ENCODE measurements at places on chromosomes 3 and 15.

DNA sequence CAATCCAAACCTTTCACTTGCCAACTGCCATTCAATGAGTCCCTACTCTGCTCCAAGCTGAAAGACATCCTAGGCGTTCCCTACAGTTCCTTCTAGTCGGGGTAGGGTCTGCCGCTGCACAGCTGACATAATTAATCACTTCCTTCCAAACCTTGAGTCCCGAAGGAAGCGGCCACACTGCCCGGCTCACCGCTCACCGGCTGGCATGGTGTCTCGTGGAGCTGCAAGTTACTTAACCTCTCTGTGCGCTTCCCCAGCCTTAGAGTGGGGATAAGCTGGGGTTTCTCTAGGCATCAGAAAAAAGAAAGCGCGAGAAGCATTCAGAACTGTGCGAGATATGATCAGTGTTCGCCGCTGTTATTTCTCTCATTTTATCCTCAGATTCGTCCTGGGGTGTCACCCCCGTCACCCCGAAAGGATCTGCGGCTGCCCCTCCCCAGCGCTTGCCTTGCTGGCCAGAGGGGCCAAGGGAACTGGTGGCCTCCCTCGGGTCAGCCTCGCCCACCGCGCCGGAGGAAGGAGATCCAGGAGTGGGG is 748 bp downstream of the MRPS25 start:
- DNase-seq: no peak

DNA sequence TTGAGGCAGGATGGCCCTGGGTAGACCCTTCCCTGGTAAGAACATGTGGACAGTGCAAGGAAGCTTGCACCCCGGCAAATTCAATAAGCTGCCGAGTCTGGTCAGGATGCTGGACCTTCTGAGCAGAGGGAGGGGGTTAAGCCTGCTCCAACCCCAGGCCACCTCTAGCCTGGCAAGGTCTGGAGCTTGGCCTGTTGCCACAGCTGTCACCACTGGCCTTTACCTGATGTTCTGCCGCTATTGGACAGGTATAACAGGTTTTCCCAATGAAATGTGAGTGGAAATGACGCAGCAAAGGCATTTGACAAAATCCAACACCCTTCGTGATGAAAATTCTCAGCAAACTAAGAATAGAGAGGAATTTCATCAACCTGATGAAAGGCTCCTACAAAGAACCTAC is 699 bp upstream of the MESP1 start:
- DNase-seq: no peak

GRCh38 chr3:151379083-151379734 is 5.3 kb downstream of the P2RY12 start:
- no peak for DNase-seq

DNA sequence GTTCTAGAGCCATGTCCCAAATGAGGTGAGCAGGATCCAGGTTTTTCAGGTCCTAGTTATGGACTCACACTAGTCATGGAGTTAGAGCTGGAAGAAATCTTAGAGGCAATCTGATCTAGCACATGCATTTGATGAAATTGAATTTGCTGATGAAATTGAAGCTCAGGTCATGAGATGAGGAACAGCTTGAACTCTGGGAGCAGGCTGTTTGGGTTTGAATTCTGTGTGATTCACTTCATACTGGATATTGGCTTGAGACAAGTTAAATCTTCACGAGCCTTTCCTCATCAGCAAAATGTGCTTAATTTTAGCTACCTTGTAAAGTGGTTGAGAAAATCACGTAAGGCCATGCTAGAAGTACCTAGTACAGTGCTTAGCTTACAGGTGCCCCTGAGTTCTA is 33.5 kb upstream of the PARL start:
- no peak for DNase-seq

DNA sequence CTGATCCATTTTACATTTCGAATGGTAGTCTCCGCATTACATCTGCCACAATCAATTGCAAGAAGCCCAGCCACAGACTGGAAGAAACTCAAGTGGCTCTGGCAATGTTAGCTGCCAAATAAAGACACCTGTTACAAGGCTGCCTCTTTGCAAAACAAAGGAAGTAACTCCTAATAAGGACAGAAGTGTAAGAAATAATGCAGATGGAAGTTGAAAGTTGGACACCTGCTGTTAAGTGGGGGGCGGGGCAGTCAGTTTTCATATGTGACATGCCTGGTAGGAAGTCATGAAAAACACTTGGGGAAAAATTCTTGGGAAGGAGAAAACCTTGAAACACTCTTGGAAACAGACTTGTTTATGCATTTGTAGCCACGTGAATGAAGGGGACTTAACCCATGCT is 54.1 kb upstream of the ATP2C1 start:
- no peak for DNase-seq

DNA sequence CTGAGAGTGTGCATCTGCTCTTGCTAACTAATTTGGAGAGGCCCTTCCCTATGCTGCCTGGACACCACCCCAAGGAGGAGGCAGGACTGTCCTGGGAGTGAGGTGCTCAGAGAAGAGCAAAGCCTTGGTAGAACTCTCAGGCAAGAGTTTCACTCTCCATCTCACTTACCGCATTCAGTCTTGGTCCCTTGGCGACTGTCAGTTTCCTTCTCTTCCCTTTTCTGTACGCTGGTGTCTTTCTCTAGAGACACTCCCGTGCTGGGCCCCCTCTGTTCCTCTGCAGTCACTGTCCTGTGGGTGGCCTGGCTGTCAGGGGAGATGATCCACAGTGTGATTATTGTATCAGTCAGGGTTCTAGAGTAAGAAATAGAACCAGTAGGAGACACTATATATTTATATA is 44.0 kb downstream of the IDH2 start:
- no peak for DNase-seq

DNA sequence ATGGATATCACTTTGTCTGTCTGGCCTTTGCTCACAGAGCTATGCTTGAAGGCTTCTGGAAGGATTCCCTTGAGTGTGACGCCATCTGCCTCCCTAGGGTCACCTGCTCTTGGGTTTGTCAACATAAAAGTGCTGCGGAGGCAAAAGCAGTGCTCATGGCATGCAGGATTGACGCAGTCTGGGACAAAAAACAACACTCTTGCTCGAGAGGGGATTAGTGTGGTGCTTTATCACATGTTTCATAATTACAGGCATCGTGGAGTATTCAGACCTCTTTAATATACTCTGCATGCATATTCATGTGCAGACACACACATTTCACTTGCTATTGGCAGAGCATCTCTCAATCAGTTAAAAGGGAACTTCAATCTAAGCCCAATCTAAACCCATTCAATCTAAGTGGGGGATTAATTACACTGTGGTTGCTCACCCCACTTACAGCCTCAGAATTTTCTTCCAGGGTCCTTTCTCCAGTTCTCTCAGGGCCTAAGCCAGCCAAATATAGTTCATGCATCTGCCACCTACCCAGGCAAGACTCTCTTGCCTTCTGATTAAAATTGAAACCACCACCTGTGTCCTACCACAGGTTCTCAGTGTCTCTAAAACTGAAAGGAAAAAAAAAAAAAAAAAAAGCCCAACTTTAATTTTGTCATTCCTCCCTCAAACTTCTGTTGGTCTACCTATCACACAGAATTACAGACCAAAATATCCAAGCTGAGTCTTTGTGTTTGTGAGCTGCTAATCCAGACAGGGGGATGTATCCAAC is 75.6 kb downstream of the BFSP2 start:
- no peak for DNase-seq

- no peak for DNase-seq
Observed at GRCh38 chr3:66150977-66151376, 69.8 kb upstream of the SLC25A26 start.

DNA sequence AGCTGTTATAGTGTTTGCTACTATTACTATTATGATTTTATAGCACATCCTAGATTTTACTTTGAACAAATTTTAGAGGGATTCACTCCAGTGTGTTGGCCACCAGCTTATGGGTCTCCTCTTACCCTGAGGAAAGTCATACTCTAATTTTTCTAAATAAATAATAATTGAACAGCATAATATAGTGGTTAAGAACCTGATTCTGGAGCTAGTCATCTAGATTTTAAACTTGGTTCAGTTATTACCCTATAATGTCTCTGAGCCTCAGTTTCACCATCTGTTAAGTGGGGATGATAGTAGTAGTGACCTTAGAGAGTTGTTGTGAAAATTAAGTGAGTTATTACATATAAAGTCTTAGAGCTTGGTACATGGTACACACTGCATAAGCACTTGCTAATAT is 30.7 kb upstream of the TOPAZ1 start:
- no peak for DNase-seq

DNA sequence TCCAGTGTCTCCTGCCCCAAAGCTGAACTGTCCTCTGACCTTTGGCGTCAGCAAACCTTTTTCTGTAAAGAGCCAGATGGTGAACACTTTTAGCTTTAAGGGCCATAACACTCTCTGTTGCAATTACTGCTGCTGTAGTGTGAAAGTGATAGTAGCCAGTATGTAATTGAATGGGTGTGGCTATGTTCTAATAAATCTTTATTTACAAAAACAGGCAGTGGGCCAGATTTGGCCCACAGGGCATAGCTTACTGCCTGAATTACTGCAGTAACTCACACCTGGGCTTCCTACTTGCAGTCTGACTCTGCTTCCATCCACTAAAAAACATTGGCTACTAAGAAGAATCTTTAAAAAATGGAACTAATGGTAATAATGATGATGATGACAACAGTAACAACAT is 68.0 kb upstream of the SLC6A11 start:
- DNase-seq: no peak

GRCh38 chr3:37025561-37026335 is 32.4 kb downstream of the MLH1 start:
- no peak for DNase-seq

DNA sequence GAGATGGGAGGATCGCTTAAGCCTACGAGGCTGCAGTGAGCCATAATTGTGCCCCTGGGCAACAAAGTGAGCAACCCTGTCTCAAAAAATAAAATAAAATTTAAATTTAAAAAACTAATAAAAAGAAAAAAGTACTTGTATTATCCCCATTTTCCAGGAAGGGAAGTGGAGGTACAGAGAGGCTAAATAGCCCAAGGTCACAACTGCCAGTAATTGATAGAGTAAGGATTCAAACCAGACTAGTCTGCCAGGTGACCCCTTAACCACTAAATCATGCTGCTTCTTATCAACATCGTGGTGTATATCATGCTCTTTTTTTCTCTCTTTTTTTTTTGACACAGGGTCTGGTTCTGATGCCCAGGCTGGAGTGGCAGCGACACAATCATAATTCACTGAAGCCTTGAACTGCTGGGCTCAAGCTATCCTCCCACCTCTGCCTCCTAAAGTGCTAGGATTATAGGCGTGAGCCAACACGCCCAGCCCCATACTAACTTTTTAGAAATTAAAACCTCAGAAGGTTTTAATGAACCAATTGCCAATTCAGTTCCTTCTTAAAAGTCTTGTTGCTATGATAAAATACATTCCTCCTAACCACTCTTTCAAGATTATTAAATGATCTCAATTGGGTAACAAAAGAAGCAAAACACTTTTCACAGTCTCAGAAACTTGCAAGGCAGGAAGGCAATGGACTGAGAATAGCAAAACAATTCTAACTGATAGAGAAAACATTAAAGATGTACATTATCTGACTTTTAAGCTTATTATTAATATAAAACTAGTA is 30.5 kb downstream of the HERC1 start:
- DNase-seq: no peak

- DNase-seq: no peak
Observed at GRCh38 chr3:119679874-119680273, 2.7 kb upstream of the COX17 start.

GRCh38 chr3:114464548-114464947 is 170.7 kb downstream of the TIGIT start:
- no peak for DNase-seq

DNA sequence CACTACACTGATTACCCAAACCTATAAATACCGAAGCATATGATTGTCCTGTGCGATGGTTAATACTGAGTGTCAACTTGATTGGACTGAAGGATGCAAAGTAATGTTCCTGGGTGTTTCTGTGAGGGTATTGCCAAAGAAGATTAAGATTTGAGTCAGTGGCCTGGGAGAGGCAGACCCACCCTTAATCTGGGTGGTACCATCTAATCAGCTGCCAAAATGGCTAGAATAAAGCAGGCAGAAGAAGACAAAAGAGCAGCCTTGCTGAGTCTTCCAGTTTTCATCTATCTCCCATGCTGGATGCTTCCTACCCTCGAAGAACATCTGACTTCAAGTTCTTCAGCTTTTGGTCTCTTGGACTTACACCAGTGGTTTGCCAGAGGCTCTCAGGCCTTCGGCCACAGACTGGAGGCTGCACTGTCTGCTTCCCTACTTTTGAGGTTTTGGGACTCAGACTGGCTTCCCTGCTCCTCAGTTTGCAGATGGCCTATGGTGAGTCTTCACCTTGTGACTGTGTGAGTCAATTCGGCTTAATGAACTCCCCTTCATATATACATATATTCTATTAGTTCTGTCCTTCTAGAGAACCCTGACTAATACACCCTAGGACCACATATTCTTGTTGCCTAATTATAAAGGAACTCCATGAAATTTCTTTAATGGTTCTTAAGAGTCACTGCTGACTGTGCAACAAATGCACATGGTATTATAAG is 31.7 kb downstream of the CSNK1G1 start:
- no peak for DNase-seq

- DNase-seq: no peak
Observed at GRCh38 chr3:172519740-172520139, 3.5 kb downstream of the TNFSF10 start.

DNA sequence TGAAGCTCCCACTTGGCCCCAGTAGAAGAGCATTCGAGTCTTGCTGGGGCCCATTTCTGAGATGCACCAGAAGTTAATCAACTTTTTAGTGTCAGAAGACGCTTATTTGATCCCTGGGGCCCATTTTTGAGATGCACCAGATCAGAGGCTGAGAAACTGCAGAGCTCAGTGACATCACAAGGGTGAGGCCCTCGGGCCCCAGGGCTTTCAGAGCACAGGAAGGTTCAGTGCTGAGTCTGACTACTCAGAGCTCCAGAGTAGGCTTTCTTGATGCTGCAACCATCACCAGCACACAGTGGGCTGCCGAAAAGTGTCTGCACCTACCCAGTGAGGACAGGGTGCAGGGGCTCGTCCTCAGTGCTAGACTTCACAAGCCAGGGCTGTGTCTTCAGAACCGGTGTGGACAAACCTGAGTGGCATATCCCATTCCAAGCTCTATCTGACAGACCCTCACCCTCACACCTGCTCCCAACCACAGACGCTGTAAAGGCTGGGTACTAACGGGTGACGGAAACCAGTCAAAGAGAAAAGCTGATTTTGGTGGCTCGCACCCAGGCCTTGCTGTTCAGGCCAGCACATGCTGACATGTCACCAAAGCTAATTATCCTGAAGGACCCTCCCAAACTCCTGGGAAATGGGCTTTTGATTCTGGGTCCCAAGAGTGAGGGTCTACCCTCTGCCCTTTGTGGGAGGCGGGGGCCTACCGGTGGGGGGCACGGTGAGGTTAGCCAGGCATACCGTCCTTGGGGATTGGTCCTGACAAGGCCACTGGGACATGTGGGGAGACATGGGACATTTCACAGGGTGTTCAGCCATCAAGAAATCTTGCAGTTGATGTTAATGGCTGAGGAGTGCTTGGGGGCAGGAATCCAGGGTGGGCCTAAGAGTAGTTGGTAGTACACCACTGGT is 83.0 kb downstream of the PDCD6IP start:
- DNase-seq: no peak

- DNase-seq: no peak
Observed at GRCh38 chr3:160771811-160772459, 15.9 kb downstream of the PPM1L start.

Measured in T-helper 1 cell (primary cell).